Heart left ventricle (tissue), 16 donors: ENCODE measurements at places on chromosomes 16 and 17. TPM values are rescaled to one million over a fixed set of nuclear protein-coding genes. Genes with fewer than 3 reads are reported as not detected.
A peak's percentile ranks its signal among the peaks of the same experiment; 100 is the strongest.

The CDIP1 gene
- 46.2 TPM for total RNA-seq

The FHOD1 gene
- 9.6 TPM for total RNA-seq

The SLC6A4 gene
- total RNA-seq, result not detected

The MYH8 gene
- not detected for total RNA-seq

The NPIPA7 gene
- 2.2 TPM for total RNA-seq

The TTLL6 gene
- total RNA-seq, result not detected

GRCh38 chr17:50559674-50560184 lies 786 bp upstream of the CACNA1G start:
- peak; percentile 60 for DNase-seq

DNA sequence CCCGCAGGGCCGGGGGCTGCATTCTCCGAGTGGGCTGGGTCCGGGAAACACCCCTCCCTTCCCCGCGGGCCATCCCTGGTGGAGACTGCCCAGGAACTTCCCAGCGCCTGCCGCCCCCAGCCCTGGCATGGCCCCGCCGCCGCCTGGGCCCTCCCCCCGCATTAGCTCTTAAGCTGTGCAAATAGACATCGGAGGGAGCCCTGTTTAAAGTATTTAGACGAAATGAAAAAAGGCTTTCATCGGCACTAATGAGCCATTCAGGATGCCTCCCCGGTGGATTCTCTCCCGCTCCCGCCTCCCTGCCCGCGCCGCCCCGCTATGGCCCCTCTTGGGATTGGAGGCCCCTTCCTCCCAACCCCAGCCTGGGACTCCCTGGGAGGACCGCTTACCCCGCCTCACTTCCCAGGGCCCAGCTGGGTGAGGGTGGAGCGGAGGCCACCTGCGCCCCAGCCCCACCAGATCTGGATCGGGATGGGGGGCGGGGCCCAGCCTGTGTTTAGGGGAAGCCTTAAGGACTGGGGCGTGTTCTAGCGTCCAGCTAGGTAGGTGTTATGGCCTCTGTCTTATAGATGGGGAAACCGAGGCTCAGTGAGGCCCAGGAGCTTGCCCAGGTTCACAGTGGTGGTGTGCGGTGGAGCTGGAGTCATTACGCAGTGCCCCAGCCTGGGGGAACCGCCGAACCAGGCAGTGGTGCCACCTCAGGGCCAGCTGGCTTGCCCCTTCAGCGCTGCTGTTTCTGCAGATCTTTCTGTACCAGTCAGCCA lies 19.7 kb downstream of the SEZ6 start:
- no peak for DNase-seq

- no peak for DNase-seq
Measured at GRCh38 chr17:17232303-17232621, 4.7 kb downstream of the FLCN start.

DNA sequence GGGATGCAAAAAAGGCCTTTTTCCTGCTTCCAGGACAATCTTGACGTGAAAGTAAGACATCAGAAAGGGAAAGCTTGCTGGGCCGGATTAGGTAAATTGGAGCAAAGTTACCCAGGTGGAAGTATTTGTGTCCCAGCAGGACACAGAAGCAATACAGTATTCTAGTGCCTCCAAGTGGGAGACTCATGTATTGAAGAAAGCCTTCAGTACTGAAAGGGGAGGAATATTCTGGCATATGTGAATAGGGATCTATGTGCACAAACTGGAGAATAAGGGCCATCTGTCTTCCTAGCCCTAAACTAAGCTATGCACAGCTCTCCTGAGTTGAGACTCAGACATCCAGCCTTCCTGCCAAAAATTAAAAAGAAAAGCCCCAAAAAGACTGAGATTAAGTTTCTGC lies 327.3 kb upstream of the CDH8 start:
- no peak for DNase-seq

- no peak for DNase-seq
Measured at GRCh38 chr16:84562174-84562815, 55.6 kb downstream of the COTL1 start.

- DNase-seq, result no peak
Measured at GRCh38 chr16:14373896-14374295, 256.2 kb downstream of the PARN start.

DNA sequence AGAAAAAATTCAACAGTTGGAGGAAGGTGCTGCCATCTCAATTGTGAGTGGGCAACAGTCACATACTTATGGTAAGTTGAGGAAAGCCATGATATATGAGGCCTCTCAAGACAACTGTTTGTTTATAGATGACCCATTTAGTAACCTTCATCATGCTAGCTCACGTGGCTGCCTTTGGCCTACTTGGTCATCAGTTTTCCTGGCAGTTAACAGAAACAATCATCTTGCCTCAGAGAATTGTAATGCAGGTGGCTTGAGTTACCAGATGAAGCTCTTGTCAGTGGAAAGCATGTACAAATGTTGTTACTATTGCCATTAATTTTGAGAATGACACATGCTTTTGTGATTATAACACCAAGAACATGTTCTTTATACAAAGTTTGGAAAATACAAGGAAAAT lies 14.7 kb downstream of the TPPP3 start:
- no peak for DNase-seq

DNA sequence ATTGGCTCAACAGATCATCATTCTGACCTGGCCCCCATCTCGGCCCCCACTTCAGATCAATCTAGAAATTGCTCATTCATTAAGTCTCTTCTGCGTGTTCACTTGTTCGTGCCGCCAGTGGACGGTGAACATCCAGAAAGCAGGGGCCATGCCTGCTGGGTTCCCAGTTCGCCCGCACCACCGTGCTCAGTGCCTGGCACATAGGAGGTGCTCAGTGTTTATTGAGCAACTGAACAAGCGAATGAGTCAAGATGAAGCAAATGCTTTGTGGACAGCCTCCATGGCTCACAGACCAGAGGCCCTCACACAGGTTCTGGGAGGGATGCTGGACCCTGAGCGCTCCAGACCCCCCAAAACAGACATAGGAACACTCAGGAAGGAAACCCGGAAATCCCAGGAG lies 13.9 kb downstream of the BEAN1 start:
- DNase-seq, result no peak

DNA sequence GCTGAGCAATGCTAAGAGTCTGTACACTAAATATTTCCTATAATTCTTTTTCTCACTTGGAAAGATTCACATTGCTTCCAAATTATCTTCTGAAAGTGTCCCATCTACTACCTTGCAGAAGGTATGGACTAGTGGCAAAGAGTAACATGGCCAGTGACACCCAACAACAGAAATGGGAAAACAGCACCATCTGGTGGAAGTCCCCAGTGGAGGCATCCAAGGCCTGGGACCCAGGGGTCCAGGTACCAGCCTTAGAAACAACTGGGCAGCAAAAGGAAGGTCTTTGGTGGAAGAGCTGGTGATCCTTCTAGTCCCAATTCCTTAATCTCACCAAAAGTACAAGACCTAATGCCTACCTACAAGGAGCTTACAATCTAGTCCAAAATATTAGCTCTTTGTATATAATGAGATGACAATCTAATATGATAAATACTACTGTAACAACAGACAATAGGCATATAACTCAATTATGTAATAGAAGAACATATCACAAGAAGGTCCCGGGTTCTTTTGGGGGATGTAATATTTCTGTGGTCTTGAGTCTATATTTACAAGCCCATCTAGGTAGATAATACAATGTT lies 55.3 kb downstream of the SKAP1 start:
- DNase-seq, result no peak

GRCh38 chr16:17591655-17592405 lies 121.1 kb upstream of the XYLT1 start:
- DNase-seq, result no peak

- no peak for DNase-seq
Measured at GRCh38 chr17:78893684-78894083, 9.3 kb downstream of the CEP295NL start.

GRCh38 chr16:79602628-79603014 lies 2.1 kb upstream of the MAF start:
- DNase-seq, result no peak

- no peak for DNase-seq
Measured at GRCh38 chr17:51279183-51279582, 18.8 kb downstream of the UTP18 start.

GRCh38 chr16:58654560-58655214 lies 25.1 kb upstream of the CNOT1 start:
- DNase-seq, result no peak

- no peak for DNase-seq
Measured at GRCh38 chr17:80992077-80992947, 671 bp downstream of the CHMP6 start.

DNA sequence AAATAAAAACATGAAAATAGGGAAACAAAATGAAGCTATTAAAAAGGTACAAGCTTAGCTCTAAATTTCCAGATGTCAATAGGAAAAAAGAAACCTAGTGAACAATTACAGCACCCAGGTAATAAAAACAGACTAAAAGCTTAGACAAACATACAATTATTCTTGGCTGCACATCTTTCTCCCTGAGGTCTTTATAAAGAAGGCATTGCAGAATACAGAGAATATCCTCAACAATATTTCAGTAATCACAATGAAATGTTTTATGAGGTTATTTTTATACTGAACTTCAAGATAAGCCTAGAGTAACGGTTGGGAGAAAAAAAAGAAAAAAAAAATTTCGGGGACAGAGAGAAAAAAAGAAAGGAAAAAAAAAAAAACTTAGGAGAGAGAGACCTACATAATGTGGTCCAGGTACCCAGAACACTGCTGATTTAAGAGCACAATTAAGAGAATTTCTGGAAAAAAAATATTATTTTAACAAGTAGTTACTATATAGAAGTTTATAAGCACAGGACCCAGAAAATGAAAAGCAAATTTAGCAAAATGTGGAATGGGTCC lies 26.5 kb downstream of the KANSL1 start:
- DNase-seq, result no peak

DNA sequence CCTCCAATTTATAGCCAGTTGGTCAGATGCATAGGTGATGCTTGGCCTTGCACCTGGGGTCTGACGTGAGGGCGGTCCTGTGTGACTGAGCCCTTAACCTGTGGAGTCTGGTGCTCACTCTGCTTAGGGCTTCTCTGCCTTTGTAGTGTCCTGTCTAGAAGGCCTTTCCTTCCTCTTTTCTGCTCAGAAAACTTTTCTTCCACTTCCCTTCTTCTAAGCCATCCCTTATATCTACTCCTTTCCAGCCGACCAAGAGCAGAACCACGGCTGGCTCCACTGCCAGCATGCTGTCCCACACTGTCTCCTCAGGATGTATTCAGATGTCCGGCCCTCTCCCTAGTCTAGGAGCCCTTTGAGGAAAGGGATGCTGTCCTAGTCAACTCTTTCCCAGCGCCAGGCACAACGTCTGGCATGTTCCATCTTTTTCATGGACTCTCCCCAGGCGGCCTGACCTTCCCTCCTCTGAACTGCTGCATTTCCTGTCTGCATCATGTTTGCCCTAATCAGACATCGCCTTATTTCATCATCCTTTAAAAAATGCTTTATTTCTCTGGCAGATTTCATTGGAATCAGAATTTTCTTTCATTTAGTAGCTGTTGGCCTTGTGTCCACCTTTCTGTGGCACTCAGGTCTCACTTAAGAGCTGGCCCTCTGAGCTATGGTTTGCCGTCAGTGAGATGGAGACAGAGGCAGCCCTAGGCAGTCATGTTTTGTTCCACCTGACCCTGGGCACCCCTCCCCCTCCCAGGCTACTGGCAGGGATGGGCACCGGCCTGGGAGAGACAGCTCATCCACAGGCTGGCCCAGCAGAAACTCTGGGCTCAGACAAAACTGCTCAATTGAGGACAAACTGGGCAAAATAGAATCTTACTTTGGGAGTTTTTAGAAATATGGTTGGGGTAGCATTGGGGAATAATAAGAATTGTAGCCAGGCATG lies 15.5 kb upstream of the BRCA1 start:
- no peak for DNase-seq

GRCh38 chr17:32253117-32253611 lies 12.5 kb upstream of the RHBDL3 start:
- DNase-seq, result peak; percentile 87

DNA sequence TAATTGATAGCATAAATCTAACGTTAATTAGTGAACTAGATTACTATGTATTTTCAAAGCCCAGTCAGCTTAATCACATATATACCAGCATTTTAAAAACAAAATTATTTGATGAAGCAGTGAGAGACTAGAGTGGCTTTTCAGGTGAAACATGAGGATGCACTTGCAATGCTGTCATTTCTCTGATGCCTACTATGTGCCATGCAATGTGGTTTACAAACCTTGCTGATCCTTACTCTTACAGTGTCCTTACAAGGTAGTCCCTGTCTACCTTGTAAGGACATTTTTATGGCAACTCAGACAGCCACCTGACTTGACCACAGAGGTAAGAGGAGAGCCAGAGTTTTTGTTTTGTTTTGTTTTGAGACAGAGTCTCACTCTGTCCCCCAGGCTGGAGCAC lies 42.7 kb downstream of the CYB5B start:
- DNase-seq, result no peak

GRCh38 chr16:65961476-65962143 lies 404.9 kb upstream of the CDH5 start:
- DNase-seq, result no peak

DNA sequence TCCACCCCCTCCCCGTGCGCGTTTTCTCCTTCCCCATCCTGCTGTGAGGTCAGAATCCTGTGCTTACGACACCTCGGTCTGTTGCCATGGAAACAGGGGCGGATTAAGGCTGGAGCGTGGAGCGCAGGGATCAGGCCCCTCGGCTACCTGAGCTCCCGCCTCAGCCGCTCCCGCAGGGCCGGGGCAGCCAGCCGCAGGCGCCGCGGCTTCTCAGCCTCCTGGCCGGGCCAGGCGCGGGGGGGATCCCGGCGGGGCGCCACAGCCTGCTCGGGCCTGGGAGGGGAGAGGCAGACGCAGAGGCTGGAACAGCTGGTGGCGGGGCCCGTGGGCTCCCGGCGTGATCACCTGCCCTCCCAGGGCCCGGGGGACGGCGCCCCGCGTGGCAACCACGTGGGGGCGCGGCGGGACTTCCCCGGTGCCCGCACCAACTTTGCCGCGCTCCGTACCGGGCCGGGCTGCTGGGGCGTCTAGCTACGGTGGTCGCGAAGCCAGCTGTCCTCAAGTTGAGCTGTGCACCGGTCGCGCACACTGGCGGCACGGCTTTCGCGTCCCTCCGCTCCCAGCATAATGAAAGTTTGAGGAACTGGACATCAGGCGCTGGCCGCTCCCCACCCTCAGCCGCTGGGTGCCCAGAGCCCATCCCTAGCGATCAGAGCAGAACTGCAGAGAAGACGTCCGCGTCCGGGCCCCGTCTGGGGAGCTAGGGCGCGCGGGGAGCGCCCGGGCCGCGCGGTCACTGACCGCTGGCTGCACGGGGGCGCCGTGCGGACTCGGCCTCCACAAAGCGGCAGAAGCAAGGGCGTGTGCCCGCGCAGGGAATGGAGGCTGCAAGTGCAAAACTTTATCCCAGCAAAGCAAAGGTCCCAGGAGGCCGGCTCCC lies 1.2 kb downstream of the RTN4RL1 start:
- no peak for DNase-seq
